ENCODE measurements at places on chromosomes 3 and 15.

DNA sequence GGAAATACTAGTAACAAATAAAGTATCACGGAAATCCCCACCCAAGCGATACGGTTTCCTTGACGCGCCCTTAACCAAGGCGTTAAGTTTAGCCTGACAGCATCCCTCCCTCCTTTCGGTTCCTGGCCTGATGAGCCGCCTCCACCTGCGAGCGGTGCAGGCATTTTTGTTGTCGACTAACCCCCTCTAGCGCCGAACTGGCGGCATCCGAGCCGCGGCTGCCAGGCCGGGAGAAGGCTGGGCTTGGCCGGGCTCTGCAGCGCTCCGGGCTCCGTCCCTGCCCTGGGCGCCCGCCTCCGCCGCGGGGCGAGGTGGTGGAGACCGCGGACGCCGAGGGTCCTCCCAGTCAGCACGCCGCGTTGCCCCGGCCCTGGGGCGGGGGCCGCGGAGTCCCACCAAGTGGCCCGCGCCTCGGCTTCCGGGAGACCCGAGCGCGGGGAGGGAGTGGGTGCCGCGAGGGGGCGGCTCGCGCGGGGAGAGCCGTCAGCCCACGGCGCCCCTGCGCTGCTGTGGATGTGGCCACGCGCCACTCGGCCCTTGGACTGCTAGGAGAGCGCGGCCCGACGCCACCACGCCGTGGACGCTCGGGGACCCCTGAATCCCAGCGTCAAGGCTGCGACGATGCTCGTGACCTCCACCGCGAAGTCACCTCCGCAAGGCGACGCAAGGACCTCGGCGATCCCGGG is 1.1 kb upstream of the EPHA6 start:
- no peak for DNase-seq

- no peak for DNase-seq
These were observed 330.6 kb upstream of the MCTP2 start for GRCh38 chr15:93900476-93901400.

GRCh38 chr3:47407896-47408838 is 27.3 kb downstream of the PTPN23 start:
- DNase-seq: no peak

- no peak for DNase-seq
These were observed 96.0 kb downstream of the CCNL1 start for GRCh38 chr3:157063926-157064325.

- DNase-seq: no peak
These were observed 123.7 kb upstream of the CLSTN2 start for GRCh38 chr3:139811331-139811730.

- DNase-seq: no peak
These were observed 455.5 kb downstream of the ERC2 start for GRCh38 chr3:56012721-56013120.

DNA sequence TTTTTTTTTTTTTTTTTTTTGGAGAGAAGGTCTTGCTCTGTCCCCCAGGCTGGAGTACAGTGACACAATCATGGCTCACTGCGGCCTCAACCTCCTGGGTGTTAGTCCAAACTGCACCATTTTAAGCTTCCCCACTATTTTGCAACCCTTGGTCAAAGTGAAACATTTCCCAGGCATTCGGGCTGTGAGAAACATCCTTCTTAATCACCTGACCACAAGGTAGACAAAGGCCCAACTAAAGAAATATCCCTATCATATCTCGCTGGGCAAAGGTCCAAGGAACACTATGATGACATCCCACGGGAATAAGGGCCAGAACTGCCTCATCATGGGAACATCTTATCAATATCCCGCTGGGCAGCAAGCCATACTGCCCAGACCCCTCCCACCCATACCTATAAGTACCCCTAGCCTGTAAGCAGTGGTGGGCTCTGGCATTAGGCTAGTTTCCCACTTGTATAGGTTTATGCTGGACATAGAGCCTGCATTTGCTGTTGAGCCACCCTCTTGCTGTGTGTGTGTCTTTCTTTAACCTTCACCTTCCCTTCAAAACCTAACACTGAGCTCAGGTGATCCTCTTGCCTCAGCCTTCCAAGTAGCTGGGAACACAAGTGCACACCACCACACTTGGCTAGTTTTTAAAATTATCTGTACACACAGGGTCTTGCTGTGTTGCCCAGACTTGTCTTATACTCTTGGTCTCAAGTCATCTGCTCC is 95.2 kb downstream of the SEMA5B start:
- no peak for DNase-seq

DNA sequence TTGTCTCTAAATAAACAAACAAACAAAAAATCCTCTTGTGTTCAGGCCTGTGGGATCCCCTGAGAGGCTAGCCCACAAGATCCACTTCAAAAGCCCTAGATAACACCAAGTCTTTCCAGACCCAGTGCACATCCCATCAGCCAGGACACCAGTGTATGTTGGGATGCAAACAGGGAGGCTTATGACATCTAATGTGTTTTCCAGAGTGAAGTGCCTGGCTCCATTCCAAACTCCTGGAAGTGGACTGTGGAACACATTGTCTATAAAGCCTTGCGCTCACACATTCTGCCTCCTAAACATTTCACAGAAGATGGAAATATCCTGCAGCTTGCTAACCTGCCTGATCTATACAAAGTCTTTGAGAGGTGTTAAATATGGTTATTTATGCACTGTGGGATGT is 57.0 kb downstream of the MLH1 start:
- DNase-seq: no peak

DNA sequence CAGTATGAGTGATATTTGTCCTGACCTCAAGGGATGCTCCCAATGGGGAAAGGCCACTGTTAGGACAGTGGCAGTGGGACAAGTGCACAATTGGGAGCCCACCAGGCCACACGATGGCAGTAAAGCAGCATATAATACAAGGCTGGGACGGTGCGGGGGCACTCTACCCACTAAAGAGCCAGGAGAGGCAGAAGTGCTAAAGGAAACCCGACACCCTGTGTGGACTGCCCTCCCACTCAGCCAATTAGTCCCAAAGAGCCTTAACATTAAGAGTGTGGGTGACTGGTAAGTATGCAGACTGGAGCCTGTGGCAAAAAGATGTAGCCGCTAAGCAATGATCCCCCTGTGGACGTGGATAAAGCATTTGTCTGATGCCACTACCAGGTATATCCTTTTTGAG is 8.2 kb upstream of the ZNF589 start:
- peak; percentile 40 for DNase-seq

DNA sequence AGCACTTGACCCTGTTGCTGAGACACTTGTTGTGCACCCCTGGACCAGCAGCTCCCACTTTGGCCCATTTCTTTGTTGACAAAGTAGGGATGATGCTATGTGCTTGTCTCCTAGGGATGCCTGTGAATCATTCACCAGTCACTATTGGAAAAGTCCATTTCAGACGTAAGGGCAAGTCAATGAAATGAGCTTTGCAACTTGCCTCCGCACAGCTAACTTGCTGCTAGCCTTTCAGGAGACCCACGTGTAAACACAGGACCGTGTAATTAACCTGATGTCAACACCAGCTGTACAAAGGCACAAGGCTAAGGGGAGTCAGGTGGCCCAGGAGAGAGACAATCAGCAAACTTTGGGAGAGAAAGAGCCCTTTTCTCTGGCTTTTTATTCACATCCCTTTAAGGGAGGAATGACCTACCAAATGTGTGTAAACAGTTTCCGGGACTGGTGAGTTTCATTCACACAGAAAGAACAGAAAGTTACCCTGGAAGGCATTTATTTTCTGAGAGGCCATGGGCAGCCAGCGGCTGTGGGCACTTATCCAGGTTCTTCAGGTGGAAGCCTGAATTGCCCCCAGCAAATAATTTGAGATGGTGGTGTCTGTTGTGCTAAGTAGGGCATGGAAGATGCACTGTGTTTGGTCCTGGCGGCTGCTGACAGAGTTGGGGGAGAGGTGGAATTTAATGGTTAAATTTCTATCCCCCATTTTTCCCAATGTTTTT is 54.0 kb downstream of the TIPARP start:
- no peak for DNase-seq

DNA sequence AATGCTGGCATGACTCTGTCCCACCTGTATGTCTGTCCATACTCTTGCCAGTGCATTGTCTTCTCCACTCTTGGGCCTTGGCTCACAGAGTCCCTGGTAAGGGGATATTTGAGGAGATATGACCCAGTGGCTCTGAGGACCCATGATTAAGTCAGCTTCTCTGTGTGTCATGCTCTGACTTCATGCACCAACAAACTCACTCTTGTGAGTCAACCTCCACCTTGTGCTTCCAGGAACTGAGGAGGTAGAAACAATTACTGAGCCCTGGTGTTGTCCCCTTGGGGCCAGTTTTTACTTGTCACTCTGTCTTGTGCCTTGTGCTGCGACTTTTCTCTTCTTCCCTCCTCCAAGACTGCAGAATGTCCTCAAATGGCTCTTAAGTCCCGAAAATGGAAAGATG is 127.1 kb downstream of the ABHD5 start:
- no peak for DNase-seq

- DNase-seq: no peak
These were observed 265.6 kb downstream of the FOXP1 start for GRCh38 chr3:71317749-71318457.

GRCh38 chr3:141321109-141321497 is 47.2 kb upstream of the ZBTB38 start:
- no peak for DNase-seq

GRCh38 chr3:72549761-72550581 is 298.3 kb downstream of the SHQ1 start:
- DNase-seq: peak; percentile 14

GRCh38 chr15:33888176-33888575 is 80.1 kb upstream of the CHRM5 start:
- DNase-seq: no peak

DNA sequence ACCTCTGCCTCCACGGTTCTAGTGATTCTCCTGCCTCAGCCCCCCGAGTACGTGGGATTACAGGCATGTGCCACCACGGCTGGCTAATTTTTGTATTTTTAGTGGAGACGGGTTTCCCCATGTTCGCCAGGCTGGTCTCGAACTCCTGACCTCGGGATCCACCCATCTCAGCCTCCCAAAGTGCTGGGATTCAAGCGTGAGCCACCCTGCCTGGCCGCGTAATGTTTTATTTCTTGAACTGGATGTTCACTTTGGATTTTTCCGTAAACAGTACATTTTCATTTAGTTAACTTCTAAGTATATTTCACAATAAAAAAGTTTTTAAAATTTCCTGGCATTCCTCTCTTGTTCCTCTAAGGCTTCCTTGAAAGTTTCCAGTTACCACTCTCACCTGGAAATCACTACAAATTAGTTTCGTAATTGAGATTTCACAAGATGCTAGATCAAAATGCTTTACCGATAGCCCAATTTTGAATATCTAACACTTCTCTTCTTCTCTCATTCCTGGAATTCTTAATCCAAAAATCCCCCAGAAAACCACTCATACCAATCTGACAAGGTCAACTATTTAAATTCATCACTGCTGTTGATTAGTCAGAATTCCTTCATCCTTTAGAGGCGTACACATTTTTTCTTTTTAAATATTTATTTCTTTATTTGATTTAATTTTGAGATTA is 44.7 kb upstream of the INO80 start:
- no peak for DNase-seq

DNA sequence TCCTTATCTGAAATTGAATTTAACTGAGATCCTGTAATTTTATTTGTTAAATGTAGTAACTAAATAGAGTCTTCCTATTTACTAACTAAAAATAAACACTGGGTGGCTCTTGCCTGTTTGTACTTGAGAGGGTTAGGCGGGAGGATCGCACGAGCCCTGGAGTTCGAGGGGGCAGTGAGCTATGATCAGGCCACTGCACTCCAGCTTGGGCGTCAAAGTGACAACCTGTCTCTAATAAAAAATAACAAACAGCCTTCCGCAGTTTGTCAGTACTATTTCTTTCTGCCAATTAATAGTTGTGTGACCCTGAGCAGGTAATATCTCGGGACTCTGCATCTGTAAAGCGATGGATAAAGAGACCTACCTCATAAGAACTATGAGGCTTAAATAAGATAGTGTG is 768 bp upstream of the PDE12 start:
- no peak for DNase-seq

DNA sequence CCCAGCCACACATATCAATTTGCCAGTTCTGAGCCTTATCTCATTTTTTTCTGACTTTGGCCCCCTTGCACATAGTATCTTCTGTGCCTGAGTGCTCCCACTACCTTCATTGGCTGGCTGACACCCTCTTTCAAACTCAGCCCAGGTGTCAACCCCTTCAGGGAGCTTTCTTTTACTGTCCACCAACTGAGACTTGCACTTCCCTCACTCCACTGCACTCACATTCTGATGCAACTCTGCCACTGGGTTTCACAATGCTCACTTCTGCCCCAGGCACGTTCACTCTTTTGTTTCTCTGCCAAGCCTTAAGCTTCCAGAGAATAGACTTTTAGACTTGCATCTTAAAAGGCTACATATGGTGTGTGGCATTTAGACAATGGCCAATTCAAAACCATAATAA is 101.5 kb upstream of the CBLB start:
- DNase-seq: peak; percentile 43

GRCh38 chr15:45441686-45442085 is 63.3 kb upstream of the GATM start:
- no peak for DNase-seq

DNA sequence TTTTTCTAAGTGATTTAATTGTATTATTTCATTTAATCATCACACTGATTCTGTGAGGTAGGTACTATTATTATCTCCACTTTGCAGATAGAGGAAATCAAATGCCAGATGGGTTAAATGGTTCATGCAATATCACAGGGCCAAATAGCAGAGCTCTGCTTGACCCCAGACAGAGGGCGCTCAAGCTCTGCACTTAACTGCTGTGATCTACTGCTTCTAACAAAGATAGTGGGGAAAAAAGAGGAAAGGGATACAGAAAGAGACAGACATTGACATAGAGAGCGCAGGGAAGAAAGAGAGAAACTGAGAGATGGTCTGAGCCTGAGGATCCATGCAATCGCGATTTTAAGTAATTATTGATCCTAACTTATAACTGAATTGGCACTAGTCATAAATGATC is 279.1 kb upstream of the THRB start:
- no peak for DNase-seq

DNA sequence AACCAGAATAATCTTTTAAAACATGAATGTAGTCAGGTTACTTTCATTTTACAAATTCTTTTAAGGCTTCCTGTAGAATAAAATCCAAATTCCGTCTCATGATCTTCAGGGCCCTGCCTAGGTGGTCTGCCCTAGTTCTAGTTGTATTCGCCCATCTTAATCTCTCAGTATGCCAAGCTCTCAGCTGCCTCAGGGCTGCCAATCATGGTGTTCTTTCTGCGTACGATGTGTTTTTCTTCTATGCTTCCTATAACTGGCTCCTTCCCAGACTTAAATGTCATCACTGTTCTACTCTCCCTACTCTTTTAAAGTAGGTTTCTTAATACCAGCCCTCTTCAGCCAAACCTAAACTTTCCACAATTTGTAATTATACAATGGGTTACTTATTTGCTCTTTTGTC is 107.4 kb downstream of the GREM1 start:
- no peak for DNase-seq

- DNase-seq: no peak
These were observed 3.4 kb downstream of the CD96 start for GRCh38 chr3:111545349-111545748.

GRCh38 chr3:142021127-142021526 is 128.2 kb downstream of the TFDP2 start:
- DNase-seq: no peak

DNA sequence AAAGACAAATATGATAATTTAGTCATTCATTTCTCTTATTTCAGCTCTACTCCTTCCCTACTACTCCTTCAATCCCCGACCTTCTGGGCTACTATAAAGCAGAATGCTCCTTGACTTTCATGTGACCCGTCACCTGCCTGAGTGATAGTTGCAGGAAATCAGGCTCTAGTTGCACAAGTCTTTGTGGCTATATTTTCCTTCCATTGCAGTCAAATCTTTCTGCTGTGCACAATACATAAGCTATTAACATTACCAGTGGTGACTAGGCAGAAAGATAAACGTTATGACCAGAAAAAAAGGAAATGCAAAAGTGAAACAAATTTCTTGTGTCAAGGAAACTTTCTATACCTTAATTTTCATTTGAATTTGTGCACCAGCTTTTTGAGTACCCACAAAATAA is 2.3 kb downstream of the SUCNR1 start:
- DNase-seq: peak; percentile 56

Measured in CD14-positive monocyte (primary cell).